Activated T-helper 1 cell treated with anti-CD3 and anti-CD28 coated beads, Interleukin-12 subunit alpha, Interleukin-12 subunit beta, Interleukin-2, Interleukin-4 antibody, amounts not matched to agents 30 ng/mL and 10 ng/mL and 1 ng/mL, durations not matched to agents 14 hours and 24 hours and 36 hours (primary cell): ENCODE measurements at places on chromosomes 1 and 21. TPM values are rescaled to one million over a fixed set of nuclear protein-coding genes. Genes with fewer than 3 reads are reported as not detected.
A peak's percentile ranks its signal among the peaks of the same experiment; 100 is the strongest.

- peak; percentile 40 for DNase-seq
Observed at GRCh38 chr1:150268340-150268704, 494 bp downstream of the APH1A start.

The CHIT1 gene
- 0.15 and 0.52 TPM in 2 replicates for total RNA-seq

DNA sequence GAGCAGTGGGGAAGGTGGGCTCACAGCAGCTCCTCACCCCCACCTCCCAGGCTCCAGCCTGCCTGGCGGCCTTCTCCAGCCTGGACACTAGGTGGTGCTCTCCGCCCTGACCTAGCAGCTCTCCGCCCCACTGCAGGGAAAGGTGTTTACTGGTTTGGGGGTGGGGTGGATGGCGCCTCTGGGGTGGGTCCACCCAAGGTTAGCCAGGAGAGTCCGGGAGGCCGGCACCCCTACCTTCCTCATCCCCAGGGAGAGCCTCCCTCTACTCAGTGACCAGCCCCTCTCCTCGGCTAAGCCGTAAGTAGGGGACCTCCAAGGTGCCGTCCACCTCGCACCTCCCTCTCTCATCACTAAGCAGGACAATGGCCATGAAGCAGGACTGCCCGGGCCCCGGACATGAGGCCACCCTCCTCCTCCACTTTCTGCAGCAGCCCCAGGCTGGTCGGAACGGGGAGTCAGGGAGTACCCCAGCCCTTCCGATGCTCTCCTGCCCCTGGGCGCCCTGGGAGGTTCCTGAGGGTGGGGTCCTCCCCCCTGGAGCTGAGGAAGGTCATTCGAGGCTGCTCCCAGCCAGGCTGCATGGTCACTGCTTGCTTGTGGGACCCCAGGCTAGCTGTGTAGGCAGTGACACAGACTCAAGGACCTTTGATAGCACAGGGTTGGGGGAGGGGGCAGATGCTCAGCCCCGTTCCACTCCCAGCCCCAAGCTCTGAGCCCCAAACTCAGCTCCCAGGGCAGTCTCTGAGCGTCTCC, 101.4 kb upstream of the VAMP3 start:
- DNase-seq: peak; percentile 20

GRCh38 chr1:238107322-238107721, 216.6 kb upstream of the ZP4 start:
- DNase-seq: no peak

The SPATA46 gene
- total RNA-seq: not detected in 2 replicates

DNA sequence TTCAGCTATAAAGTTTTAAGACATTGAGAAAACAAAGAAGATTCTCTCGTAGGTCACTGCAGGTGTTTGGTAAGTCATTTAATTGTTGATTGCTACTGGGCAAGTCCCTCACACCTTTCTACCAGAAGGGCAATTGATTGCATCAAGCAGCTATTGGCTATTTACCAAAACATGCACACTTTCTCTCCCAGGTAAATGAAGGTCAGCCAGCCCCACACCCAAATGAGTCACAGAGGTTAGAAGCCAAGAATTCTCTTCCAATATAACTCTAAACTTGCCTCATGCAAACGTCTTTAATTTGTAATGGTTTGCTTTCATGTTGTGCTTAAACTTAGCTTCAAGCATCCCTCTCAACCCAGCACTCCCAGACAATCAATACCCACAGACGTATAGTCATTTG, 475.3 kb upstream of the ADGRL2 start:
- no peak for DNase-seq

The MCOLN2 gene
- total RNA-seq: 117 and 119 TPM in 2 replicates

The DDAH1 gene
- total RNA-seq: 0.22 TPM in 1 of 2 replicates, not detected in the other

DNA sequence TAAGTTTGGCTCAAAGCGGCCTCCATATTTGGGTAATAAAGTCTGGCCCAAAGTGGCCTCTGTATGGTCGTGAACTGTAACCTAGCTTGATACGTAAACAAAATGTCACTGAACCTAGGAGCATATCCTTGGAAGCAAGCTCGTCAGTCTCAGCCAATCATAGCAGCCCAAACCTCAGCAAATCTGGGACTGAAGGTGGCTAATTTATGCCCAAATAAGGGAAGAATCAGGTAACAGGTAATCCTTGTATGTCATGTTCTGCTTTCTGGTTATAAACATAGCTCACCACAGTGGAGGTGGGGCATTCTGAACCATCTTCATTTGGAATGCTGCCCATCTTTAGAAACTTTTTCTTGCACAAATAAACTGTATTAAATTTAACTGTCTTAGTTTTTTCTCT, 281.1 kb downstream of the TTLL7 start:
- no peak for DNase-seq

The CELA2A gene
- not detected in 2 replicates for total RNA-seq

The PODN gene
- not detected in 2 replicates for total RNA-seq

The CD247 gene
- 237 and 238 TPM in 2 replicates for total RNA-seq

DNA sequence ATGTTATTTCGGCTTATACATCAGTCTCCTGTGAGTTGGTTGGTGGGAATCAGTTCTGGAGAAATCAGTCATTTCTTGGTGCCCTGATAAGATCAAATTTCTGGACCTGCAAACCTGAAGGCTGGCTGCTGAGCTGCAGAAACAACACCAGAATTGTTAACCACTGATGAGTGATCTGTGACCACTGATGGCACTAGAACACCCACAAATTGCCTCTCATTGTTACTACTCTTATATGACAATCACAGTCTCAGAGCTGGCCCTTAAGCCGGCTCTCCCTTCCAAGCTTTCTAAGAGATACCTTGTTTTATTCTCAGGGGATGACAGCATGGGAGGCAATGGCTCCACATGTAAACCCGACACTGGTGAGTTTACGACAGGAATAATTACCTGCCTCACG, 1.9 kb downstream of the C1orf162 start:
- no peak for DNase-seq

The DCDC2B gene
- total RNA-seq: 0.15 TPM in 1 of 2 replicates, not detected in the other

The NLRP3 gene
- total RNA-seq: 0.12 TPM in 1 of 2 replicates, not detected in the other

DNA sequence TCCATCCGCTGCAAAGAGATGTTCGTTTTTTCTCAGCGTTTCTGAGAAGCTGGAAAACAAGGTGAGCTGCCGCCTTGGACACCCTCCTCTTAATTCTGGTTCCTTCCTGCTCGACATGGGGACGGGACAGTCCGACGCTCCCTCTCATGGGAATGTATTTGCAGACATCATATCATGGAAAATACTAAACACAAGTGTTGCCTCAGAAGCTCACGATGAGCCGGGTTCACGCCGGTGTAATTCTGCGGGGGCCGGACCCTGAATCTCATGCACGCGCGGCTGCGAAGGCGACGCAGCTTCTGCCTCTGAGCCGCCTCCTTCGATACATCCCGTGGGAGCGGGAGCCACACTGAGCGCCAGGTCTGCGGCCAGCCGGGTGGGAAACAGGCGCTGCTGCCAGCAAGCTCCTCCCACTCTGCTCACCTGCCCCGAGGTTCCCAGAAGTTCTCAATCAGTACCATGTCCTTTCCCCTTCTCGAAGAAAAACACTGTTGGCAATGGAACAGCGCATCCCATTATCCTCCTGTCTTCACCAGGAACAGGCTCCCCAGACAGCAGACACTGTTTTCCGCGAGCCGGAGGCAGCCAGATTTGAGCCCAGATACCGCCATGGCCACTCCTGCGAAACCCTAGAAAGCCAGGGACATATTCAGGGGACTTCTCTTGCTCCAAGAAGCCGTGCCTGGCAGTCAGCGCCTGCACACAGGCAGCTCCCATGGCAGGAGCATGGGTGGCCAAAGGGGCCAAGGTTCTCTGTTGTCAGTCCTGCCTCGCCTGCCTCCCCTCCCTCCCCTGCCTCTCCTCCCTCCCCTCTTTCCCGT, 98.0 kb downstream of the WDR4 start:
- no peak for DNase-seq

The MIS18A gene
- total RNA-seq: 26.8 and 27.5 TPM in 2 replicates

DNA sequence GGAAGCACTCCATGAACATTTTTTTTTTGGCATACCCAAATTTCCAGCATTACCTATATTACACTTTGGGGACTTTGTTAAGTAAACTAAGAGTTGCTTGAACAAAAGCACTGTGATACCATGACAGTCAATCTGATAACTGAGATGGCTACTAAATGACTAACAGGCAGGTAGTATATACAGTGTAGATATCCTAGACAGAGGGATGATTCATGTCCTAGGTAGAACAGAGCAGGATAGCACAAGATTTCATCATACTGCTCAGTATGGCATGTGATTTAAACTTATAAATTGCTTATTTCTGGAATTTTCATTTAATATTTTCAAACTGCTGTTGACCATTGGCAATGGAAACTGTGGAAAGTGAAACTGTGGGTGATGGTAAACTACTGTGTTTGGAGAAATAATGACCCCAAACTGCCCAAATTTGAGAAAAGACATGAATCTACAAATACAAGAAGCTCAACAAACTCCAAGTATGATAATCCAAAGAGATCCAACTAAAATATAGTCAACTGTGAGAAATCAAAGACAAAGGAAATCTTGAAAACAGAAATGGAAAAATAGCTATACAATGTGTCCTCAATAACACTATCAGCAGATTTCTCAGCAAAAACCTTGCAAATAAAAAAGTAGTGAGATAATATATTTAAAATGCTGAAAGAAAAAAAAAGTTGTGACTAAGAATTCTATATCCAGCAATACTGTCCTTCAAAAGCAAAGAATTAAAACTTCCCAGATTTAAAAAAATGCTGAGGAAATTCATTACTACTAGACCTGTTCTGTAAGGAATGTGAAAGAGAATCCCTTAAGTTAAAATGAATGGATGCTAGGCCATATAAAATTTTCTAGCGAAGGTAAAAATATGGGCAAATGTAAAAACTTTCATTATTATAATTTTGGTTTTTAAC, 410.4 kb downstream of the DUSP10 start:
- no peak for DNase-seq

GRCh38 chr1:169321539-169321938, 46.1 kb downstream of the NME7 start:
- no peak for DNase-seq

The FCRL3 gene
- total RNA-seq: 0.05 and 0.32 TPM in 2 replicates

The RHD gene
- not detected in 2 replicates for total RNA-seq

DNA sequence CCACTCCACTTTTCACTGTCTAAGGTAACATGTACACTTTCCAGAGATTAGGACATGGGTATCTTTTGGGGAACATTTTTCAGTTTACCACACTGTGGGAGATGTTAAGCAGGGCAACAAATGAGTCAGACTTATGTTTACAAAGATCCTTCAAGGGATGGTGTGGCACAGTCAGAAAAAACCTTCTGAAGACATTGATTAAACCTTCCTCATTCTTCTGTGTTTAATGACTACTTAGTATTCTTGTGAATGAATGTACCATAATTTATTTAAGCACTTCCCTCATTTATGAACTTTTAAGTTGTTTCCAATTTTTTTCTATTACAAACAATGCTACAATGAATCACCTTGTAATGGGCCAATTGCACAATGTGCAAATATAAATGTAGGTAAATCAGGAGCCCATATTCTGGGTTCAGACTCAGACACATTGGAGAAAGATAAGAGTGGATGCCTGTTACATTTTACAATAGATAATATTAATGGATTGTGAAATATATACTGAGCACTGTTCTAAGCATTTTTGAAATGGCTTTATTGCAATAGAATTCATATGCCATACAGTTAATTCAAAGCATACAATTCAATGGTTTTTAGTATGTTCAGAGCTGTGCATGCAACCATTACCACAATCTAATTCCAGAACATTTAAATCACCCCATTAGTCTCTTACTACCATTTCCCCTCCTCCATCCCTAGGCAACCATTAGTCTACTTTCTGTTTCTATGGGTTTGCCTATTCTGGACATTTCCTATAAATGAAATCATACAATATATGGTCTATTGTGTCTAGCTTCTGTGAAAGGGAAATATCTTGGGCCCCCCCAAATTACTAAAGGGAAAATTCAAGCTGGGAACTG, 1.9 kb upstream of the SFT2D2 start:
- no peak for DNase-seq

The OR10Z1 gene
- not detected in 2 replicates for total RNA-seq

- DNase-seq: no peak
Observed at GRCh38 chr1:55329808-55330432, 114.8 kb upstream of the USP24 start.

The SPATA6 gene
- 0.91 and 1.0 TPM in 2 replicates for total RNA-seq

- no peak for DNase-seq
Observed at GRCh38 chr1:2604844-2605508, 18.4 kb downstream of the PRXL2B start.

DNA sequence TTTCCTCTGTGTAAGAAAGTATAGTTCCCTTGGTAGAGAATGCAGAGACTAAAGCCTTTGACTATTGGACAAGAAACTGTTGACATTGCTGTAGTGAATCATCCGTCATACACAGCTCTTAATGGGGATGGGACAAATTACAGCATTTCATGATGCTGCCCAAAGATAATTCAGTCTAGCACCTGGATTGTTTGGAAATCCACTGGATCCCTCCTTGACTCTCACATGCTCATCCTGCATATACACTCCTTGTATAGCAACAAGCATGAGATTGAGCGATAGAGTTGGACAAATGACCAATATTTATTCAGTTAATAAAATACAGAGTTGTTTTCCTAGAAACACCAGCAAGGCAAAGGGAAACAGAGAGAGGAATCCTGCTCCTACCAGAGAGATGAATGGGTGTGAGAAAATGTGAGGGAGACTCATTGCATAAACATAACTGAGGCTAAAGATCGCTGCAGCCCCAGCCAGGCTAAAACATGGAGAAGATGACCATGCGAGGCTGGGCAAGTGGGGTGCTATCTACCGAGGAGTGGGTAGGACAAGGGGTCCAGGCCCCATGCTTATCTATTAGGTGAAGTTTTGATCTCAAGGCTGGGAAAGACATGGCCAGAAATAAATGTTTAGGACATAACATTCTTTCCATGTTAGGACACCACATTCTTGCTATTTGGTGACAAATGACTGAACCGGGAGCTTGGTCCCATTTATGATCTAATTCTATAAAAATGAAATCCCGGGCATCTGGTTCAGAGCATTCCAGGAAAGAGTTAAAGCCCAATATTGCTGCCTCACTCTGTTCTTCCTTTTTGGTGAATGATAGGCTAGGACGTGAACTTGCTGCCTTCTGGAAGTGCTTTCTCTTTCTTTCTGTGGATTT, 153.2 kb downstream of the TGFB2 start:
- no peak for DNase-seq

- no peak for DNase-seq
Observed at GRCh38 chr1:236654957-236655356, 31.3 kb upstream of the ACTN2 start.

DNA sequence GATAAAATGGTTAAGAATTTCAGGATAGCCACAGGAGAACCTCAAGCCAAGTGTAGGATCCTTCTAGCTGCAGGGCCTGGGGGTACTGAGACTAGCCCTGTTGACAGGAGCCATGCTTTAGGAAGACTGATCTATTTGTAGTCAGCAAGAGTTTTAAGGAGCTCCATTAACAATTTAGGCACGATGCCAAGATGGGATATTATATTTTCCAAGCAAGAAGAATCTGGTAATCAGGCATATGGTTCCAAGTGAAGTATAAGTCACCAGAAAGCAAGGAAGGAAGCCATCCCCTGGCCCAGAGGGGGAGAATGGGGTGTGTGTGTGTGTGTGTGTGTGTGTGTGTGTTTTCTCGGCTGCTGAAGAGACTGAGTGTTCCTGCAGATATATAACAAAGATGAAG, 7.0 kb downstream of the IFNAR2 start:
- no peak for DNase-seq
